Muscle of leg (tissue), 16 donors: ENCODE measurements at places on chromosomes 5 and 9. TPM values are rescaled to one million over a fixed set of nuclear protein-coding genes. Genes with fewer than 3 reads are reported as not detected.
A peak's percentile ranks its signal among the peaks of the same experiment; 100 is the strongest.

- no peak for DNase-seq
These were observed 261.6 kb downstream of the GLIS3 start for GRCh38 chr9:4038182-4038723.

DNA sequence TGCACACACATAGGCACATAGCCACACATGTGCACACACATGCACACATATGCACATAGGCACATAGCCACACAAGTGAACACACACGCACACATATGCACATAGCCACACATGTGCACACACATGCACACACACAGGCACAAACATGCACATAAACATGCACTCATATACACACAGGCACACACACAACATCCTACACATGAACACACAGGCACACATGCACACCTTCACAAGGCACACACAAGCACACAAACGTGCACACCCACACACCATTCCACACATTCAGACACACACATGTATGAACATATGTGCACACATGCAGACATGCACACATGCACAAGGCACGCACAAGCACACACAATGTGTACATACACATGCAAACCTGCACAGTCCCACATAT lies 484.7 kb downstream of the IRX1 start:
- DNase-seq = no peak

DNA sequence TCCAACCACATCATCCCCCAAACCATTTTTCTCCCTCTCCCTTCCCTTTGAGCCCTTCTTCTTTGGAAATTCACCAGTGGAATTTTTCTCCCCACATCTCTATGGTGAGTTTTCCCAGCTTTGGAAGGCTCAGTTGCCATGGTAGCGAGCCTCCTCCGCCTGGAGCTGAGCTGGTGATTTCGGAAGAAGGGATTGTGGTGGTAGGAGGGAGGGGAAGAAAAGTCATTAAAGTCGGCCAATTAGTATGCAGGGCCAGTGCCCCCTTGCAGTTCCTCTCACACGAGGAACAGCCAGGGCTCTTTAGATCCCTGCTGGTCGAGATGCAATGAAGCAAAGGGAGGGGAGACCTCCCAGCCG lies 322.0 kb downstream of the NTRK2 start:
- no peak for DNase-seq

DNA sequence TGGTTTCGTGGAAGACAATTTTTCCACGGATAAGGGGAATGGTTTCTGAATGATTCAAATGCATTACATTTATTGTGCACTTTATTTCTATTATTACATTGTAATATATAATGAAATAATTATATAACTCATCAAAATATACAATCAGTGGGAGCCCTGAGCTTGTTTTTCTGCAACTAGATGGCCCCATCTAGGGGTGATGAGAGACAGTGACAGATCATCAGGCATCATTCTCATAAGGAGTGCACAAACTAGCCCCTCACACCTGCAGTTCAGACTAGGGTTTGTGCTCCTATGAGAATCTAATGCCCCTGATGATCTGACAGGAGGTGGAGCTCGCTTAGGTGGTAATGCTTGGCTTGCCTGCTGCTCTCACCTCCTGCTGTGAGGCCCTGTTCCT lies 6.4 kb downstream of the ISCA1 start:
- DNase-seq = no peak

DNA sequence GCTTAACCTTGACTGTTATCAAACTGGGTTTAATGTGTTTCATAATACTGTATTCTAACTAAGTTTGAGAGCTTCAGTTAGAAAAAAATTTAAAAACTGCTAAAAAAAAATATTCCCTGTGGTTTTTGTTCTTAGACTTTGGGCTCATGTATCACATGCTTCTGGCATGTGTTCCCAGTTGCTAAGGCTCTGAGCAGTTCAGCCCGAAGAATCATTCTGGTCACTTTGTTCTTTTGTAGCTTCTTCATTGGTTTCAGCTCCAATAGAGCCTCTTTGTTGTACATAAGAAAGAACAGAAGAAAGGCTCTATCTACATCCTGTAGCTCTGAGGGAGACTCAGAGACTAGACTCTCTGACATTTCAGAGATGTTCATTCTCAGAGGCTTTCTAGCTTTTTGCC lies 25.6 kb downstream of the KCNN2 start:
- peak; percentile 44 for DNase-seq

DNA sequence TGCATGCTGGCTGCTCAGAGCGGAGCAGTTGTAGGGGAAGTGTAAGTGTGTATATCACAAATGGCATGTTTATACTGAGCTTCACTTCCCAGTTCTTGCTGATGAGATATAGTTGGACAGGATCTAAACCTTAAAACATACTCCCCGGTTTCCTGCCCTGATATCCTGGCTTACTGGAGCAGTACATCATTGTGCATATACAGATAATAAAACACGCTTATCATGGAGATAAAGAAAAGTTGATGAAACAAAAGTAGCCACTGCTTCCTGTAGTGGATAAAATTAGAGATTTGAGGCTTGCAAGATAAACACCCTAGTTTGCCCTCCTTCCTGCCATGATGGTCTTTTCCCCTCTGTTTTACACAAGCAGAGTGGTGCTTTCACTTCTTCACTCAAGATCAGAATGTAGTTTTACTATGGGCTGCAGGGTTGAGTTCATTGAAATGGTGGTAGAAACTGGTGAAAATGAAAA lies 15.0 kb downstream of the NPR3 start:
- DNase-seq = no peak

DNA sequence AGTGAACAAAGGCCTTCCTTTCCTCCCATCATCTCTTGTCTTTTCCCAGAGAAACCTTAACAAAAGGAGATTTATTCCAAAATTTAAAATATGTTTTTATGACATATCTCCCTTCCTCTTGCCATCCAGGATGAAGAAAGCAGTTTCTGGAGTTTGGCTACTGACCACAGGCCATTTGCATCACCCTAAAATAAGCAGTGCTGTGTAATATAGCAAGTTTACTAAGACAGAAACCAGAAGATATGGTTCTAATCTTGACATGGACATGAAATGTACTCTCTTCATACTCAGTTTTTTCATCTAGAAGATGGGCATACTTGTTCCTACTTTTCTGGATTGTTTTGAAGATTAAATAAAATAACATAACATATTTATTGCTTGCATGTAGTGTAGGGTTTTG lies 50.2 kb upstream of the ZFAND5 start:
- no peak for DNase-seq

GRCh38 chr9:134779640-134780039 lies 101.0 kb upstream of the FCN2 start:
- DNase-seq = no peak

- peak; percentile 66 for DNase-seq
These were observed 317.1 kb upstream of the CLINT1 start for GRCh38 chr5:158175934-158176481.

- DNase-seq = no peak
These were observed 135.7 kb downstream of the OLFM1 start for GRCh38 chr9:135222881-135223760.

- peak; percentile 11 for DNase-seq
These were observed 145.3 kb upstream of the SMARCA2 start for GRCh38 chr9:1869843-1870242.

GRCh38 chr5:134620634-134621033 lies 12.0 kb downstream of the SAR1B start:
- no peak for DNase-seq

DNA sequence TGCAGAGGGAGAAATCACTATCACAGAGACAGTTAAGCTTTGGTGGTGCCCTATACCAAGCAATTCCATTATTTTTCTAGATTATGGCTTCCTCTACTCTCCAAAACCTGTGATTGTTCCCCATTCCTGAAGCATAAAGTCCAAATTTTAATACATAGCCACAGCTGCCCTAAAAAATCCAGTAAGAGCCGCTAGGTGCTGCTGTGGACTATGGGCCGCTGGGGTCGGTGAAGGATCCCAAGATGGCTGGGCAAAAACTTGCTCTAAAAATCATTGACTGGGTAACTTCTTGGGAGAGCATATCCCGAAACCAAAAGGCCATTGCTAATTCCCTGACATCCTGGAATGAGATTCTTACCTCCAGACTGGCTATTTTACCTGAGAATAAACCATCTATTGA lies 245.3 kb downstream of the NFIB start:
- no peak for DNase-seq

GRCh38 chr5:173659423-173659822 lies 43.0 kb upstream of the BOD1 start:
- DNase-seq = no peak

- no peak for DNase-seq
These were observed 56.9 kb downstream of the AP3S1 start for GRCh38 chr5:115898656-115899055.

- DNase-seq = no peak
These were observed 3.6 kb upstream of the AGPAT2 start for GRCh38 chr9:136690806-136691261.

The ADRB2 gene
- polyA plus RNA-seq = 1.1 TPM

The RNF180 gene
- polyA plus RNA-seq = 1.2 TPM

The PHF24 gene
- 0.54 TPM for polyA plus RNA-seq

The PCDHB15 gene
- 8.4 TPM for polyA plus RNA-seq

The TAF11L10 gene
- polyA plus RNA-seq = not detected

The SCAI gene
- polyA plus RNA-seq = 6.0 TPM

The PAX5 gene
- 0.19 TPM for polyA plus RNA-seq

The ECM2 gene
- 19.1 TPM for polyA plus RNA-seq
